ENCODE measurements at places on chromosomes 3 and 15.

DNA sequence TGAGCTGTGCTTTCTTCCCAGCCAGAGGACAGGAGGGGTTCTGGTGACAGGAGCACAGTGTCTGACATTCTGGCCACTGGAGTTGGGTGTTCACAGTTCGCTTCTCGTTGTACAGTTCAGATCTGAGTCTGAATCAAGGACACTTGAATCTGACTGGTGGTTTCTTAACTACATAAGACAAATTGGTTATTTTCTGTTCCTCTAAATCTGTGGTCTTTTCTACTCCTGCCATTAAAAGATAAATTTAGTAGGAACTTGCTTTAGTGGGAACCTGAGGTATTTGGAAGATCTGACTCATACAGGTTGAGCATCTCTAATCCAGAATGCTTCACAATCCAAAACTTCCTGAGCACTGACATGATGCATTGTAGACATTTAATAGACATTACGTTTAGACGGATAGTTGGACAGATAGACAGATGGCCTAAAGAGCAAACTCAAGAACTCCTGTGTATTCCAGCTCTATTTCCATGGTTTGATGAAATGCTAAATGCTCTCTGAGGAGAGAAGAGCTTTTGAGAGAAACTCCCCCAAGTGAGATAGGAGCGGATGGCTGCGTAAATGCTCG lies 71.0 kb downstream of the CCK start:
- DNase-seq = no peak

DNA sequence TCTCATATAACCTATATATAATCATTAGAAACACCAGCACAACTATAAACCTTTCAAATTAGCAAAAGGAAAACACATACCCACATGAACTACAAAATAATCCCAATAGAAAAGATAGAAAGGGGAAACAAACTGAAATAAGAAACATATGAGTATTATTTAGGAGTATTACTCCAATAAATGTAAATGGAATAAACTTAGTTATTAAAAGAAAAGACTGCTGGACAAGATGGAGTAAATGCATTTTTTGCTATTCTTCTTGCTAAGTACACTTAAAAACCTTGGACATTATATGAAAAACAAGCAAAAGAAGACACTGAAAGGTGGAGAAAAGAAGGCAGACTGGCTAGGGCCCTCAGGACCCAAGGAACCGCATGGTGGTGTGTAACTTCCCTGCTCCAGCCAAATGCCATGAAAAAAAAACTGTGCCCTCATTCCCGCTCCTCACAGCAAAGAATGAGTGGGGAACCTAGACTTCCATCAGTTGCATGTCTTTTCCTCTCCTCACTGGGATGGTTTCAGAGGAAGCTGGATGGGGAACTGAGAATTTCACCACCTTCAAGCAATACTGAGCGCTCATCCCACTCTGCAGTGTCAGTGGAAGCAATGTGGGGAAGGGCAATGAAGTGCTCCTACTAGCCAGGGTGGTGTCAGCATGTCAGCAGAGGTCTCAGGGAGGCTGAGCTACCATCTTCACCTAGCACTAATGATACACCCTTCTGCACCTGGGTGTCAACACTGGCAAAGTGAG lies 43.7 kb upstream of the ADAMTS17 start:
- no peak for DNase-seq

DNA sequence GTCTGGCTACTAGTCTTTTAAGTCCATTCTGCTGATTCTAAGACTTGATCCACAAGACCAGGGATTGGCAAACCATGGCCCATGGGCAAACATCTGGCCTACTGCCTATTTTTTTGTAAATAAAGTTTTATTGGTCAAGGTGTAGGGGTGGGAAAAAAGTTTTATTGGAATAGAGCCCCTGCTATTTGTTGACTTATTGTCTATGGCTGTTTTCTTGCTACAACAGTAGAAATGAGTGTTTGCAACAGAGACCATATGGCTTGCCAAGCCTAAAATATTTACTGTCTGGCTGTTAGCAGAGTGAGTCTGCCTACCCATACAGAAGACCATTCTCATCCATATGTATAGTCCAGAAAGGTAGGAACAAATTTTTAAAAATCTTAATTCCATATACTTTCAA lies 106.4 kb downstream of the PTPRG start:
- no peak for DNase-seq

DNA sequence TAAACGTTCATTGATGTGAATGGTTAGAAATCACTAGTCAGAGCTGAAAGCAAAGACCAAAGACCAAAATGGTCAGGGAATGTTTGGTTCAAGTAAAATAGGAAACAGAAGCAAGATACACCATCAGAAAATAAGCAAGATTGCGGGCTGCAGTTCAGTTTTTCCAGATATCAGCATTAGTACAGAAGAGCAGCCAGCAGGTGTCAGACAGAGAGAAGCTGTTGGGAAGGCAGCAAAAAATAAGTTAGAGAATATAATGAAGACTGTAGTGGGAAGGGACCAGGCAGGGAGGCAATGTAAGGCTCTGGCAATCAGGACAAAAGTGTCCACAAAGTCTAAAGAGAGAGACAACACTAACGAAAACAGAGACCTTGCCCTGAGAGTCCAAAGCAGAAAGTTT lies 639.4 kb upstream of the NAALADL2 start:
- DNase-seq = no peak

DNA sequence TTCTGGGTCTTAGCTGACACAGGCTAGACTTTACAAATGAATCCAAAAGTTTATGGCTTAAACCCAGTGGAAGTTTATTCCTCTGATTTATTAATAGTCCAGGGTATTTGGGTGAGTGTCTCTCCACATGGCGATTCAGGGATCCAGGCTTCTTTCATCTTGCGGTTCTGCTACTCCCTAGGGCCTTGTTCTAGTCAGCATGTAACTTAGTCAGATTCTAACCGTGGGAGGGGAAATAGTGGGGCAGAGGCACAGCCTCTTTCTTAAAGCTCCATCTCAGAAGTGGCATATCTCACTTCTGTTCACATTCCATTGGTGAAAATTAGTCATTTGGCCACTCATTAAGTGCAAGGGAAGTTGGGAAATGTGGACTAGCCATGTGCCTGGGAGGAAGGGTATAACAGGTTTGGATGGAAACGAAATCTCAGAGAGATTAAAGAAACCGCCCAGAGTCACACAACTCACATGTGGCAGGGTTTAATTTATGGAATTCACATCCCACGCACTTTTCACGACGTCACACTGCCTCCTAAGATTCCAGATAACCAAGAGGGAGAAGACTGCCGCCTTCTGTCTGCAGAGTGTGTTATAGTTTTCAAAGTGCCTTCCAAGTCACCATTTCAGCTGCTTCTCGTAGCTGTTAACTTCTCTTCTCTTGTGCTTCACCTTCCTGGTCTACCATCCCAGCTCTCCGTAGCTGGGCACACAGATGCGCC lies 11.4 kb upstream of the RASGRF1 start:
- DNase-seq = no peak

DNA sequence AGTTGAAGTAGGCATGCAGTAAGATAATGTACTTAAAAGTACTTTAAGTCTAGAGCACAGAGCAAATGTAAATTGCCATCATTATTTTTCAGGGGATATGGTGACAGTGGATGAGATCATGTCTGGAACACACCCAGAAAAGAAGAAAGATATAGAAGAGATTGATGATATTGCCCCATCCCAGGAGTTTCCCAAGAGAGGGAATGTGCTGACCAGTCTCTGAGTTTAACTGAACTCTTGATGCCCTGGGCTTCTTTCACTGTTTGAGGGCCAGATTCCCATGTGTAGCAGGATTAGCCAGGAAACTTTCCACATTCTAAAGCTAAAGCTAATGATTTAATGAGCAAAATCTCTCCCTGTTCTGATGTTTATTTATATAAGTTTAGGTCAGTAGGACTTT lies 366.8 kb upstream of the UMPS start:
- no peak for DNase-seq

DNA sequence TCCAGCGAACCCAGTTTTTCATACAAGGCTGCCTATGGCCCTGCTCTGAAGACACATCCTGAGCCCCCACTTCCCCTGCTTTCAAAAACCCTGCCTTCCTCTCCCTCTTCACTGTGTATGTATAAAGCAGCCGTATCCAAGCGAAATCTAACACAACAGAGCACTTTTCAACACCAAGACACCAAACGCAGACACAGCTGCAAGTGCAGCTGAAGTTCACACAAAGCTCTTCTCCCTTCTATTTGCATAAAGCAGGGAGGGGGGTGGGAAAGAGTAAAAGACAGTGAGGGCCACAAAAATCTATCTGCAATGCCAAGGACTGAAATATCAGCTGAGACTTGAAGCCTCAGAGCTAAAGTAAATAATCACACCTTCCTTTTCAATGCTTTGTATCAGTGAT lies 35.1 kb upstream of the CSPG5 start:
- peak; percentile 16 for DNase-seq

GRCh38 chr3:134352031-134352671 lies 22.1 kb downstream of the AMOTL2 start:
- DNase-seq = no peak

GRCh38 chr15:33326908-33327307 lies 16.1 kb downstream of the RYR3 start:
- DNase-seq = no peak

- DNase-seq = no peak
Measured at GRCh38 chr15:85396554-85396953, 16.2 kb downstream of the AKAP13 start.

DNA sequence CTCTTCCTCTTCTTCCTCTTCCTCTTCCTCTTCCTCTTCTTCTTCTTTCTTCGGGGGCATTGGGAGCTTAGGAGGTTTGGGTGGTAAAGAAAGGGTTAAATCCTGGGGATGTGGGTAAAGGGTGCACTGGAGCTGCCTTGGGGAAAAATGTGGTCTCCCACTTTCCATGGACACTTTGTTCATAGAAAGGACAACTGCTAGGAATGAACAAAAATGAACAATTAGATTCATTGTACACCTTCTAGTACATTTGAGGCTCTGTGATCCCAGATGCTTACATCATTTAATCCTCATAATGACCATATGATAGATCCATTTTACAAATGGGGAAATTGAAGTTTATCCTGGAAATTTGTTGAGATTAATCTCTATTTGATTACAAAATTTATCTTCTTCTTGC lies 699.7 kb downstream of the TUSC7 start:
- no peak for DNase-seq

DNA sequence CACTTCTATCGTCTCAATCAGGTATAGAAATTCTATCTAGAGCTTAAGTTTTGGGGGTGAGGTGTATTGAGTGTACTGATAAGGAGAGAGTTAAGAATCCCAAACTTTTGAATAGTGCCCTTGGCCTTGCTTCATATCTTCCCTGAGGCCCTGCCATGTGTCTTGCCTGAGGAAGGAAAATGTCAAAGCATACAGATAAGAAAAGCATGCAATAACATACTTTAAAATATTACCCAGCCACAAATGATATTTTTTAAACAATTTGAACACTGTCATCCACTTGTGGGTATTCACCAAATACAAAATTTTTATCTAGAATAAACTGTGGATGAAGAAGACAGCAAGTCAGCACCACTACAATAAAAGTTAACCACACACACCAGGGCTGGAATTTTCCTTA lies 631.0 kb upstream of the ALCAM start:
- no peak for DNase-seq

DNA sequence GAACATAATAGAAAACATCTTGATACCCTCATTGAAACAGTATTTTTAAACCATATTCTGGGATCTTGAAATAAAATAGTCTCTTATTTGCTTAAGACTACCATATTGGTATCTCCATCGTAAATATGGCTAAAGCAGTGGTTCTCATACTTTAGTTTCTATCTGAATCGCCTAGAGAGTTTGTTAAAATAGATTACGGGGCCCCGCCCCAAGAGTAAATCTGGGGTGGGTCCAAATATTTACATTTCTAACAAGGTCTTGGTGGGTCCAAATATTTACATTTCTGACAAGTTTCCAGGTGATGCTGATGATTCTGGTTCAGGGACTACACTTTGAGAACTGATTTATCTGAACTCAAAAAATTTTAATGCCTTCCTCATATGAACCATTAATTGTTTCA lies 45.3 kb downstream of the TSC22D2 start:
- no peak for DNase-seq

DNA sequence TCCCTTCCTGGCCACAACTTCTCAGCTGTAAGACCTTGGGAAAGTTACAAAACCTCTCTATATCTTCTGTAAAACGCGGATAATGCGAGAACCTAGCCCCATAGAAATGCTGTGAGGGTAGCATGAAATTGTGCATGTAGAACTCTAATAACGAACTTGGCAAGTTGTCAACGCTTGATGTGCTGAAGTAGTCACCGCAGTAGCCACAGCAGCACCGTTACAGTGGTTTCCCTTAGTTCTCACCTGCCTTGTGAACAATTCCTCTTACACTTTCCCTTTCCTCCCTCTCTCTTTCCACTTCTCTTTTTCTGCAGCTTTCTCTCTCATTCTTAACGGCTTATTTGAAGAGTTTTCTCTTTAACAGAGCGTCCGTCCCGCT lies 447 bp upstream of the SHQ1 start:
- DNase-seq = no peak

- DNase-seq = no peak
Measured at GRCh38 chr3:64353226-64353625, 128.0 kb upstream of the PRICKLE2 start.

GRCh38 chr3:183099838-183100204 lies 525 bp upstream of the MCCC1 start:
- no peak for DNase-seq

GRCh38 chr3:50410185-50410584 lies 50.9 kb upstream of the TMEM115 start:
- no peak for DNase-seq

DNA sequence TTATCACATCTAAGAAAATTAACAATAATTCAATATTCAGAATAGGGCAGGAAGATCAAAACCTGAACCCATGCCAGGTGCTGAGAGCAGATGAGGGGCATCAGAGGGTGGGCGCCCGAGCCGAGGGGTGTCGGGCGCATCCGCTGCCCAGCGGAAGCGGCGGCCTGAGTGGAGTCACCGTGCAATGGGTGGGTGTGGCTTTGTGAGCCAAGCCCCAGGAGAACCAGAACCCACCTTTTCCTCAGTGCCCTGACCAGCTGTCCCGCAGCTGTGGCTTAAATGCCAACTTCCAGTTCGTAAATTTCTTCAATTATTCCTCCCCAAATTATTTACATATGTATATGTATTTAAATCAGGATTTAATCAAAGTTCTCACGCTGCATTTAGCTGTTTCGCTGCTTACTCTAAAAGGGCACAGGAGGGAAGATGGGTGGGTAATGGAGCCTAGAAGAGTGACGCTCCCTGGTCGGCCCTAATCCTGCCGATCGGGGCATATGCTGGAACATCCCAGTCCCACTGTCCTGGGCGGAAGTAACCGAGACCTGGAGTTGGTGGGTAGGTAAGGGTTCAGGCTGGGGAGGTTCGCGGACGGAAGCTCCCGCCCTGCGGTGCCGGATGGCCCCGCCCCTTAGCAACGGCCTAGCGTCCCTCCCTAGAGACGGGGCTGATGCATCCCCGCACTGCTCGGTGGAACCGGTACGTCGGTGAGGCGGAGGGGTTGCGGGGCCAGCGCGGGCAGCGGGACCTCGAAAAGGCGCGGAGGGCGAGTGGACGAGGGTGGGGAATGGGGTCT lies 1.3 kb downstream of the DNAH1 start:
- DNase-seq = peak; percentile 85

DNA sequence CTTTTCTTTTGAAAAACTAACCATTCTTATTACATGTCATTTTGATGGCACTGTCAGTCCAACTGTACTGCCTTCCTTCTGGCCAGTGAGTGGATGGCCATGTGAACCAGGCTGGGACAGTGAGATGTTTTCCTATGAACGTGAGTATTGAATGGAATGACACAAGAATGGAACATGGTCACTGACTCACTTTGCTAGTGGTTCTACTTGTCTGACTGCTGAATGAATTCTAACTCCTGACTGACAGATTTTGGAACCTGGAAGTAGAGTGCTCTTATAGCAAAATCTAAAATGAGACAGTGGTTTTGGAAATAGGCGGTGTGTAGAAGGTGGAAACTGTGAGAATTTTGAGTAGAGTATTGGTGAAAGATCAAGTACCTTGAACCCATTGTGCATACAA lies 606.9 kb upstream of the KCNMB2 start:
- no peak for DNase-seq

GRCh38 chr3:58074116-58074715 lies 66.0 kb downstream of the FLNB start:
- DNase-seq = no peak
